ENCODE measurements at places on chromosomes 11 and 22.

DNA sequence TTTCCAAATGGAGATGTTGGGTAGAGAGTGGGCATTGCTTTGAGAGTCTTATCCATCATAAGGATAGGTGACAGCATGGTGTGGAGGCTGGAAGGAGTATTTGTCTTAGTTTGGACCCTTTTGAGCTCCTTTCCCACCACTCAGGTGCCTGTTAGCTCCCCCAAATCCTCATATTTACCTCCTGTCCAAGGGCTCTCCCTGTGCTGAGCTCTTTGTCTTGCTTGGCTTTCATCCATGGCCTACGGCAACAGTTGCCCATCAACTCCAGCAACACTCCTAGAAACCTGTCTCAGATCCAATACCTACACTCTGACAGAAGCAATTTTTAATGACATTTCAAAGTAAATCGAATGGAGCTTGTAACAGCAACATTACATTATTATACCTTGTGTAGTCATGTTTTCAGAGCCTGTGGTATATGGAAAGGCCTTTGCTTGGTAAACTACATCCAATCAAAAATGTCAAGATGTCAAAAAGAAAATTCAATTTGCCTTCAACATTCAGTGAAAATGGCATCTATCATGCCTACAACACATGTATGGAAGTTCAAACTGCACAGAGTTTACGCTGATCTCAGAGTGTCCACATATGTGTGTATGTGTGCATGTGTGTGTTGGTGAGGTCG, 49.4 kb upstream of the CCDC90B start:
- ATAC-seq = no peak

DNA sequence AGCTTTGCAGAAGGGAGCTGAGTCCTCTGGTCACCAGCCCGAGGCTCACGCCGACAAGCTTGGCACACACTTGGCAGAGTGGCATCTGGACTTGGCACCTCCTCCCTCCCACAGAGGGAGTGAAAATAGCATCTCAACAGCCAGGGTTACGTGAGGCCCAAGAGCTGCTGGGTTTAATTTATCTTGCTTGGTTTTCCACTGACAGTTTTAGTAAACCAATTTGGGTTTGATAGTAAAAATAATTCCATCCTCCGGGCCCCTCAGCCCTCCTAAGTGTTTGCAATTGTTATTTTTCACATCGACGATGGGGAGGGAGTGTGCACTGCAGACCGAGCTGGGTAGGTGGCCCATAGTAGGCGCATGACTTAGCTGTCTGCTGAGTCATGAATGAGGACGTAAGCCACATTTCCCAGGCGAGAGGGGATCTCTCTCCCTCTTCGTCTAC, 107.6 kb upstream of the ASPHD2 start:
- ATAC-seq = no peak

- no peak for ATAC-seq
Measured at GRCh38 chr11:134476435-134477021, 64.5 kb upstream of the B3GAT1 start.

DNA sequence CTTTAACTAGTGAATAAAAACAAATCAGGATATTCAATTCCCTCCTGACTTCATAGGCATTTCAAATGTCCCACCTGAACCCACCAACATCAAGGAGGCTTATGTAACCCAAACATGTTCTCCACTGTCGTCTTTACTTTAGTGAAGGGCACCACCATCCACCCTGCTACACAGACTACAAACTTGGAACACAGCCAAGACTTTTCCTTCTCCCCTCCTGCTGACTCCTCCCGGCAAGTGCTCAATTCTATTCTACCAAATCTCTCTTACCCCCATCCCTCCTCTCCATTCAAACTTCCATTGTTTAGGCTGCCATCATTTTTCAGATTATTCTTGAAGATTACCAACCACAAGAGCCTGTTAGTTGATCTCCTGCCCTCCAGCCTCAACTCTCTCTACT, 24.3 kb downstream of the SAAL1 start:
- no peak for ATAC-seq

DNA sequence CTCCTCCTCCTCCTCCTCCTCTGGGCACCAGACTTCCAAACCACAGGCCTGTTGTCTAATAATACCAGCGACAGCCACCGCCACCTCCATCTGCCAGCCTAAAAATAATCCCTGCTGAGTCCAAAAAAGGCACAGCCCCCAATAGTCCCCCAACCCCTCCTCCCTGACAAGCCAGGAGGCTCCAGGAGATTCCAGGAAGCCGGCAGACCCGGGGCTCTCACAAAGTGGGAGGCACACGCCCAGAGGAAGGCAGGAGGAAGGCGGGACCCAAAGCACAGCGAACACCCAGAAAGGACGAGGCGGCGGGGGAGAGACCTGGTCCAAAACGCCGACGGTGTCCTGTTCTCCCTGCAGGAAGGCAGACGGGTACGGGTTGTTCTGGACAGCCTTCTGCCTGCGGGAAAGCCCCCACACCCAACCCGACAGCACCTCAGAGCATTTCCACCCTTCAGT, 5.9 kb downstream of the IGSF9B start:
- no peak for ATAC-seq

GRCh38 chr11:45723397-45723796, 58.0 kb upstream of the CHST1 start:
- ATAC-seq = no peak

GRCh38 chr11:96299155-96299888, 43.7 kb downstream of the MAML2 start:
- no peak for ATAC-seq

DNA sequence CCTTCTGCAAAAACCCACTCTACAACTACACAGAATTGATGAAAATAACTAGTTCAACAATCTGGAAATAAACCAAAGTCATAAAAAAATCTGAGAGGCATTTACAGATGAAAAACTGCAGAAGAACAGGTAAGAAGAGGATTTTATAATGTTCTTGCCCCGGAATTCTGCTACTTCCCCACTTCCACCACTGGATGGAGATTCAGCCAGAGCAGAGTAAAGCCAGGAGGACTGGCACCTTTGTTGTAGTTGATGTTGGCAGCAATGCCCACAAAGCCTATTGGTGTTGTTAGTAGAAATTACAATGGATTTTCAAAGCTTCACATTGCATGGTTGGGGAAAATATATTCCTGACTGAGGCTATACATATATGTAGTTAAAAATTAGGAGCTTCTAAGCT, 640.2 kb downstream of the LRRC4C start:
- ATAC-seq = no peak

DNA sequence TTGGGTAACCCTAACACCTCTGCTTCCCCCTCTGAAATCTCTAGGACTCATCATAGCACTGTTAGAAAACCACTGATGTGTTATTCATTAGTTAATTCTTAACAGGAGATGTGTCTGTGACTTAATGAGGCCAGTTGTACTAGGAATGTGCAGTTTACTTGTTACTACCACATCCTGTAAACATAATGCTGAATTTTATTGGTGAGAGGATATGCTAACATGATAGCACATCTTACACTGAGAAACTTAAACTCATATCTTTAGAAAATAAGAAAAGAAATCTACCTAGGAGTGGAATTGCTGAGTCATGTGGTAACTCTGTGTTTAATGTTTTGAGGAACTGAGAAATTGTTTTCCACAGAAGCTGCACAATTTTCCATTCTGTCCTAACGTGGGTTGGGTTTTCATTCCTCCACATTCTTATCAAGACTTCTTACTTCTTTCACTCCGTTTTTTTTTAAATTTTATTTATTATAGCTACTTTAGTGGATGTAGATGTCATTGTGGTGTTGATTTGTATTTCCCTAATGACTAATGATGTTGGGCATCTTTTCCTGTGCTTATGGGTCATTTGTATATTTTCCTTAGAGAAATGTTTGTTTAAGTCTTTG, 33.7 kb downstream of the RNF121 start:
- ATAC-seq = peak; percentile 84

DNA sequence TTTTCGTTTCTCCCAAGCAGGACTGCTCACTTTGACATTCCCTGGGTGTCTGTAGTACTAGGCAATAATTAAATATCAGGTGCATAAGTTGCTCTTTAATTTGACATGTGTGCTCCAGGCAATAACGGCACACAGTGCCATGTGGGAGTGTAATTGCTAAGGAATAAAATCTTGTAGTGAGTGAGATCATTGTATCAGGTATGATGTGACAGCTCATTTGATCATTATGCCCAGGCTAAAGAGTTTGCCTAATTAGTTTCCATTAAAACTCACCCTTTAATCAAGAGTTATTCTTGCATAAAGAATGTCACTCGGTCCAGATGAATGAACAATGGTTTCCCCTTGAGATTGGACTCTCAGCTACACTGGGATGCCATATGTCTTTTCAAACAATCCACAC, 220.0 kb downstream of the INSC start:
- no peak for ATAC-seq

GRCh38 chr11:117002639-117003299, 95.5 kb downstream of the SIK3 start:
- peak; percentile 66 for ATAC-seq

- ATAC-seq = no peak
Measured at GRCh38 chr11:21185959-21186358, 516.6 kb downstream of the NELL1 start.

DNA sequence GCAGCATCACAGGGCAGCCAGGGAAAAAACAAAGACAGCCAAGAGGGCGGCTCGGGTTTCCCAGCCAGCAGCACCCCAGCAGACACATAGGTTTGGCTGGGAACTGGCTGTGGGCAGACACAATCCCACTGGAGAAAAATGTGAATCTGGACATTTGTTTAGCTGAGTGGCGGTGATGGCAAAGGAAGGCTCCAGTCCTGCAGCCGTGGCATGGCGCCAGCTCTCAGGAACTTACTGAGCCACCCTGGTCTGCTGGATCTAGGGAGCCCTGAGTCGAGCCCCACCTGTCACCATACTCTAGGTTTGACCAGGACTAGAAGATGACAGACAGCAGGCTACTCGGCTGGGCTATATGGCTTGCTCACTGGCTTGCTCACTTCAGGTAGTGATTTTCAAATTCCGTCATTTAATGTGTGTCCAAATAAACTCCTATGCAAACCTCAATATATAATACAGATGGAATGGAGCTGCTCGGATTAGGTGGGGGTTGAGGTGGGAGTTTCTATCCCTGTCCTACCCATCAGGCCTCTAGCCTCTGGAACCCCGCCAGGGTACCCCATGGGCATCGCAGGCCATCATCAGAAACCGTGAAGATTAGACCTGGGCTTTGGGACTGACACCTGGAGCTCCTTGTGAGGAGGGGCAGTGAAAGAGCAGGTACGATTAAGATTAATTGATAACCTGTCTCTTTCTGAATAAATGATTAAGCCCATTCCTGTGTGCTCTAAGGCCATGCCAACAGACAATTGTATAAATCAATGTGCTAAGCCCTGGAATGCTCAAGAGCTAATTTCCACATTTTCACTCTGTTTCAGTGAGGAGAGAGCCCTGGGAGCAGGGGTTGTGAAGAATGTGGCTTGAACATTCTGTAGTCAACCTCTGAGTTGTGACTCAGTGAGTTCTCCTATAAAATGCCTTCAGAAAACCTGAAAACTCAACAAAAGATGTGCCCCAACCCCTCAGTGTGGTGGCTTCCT, 42.5 kb downstream of the GALNT18 start:
- ATAC-seq = no peak

DNA sequence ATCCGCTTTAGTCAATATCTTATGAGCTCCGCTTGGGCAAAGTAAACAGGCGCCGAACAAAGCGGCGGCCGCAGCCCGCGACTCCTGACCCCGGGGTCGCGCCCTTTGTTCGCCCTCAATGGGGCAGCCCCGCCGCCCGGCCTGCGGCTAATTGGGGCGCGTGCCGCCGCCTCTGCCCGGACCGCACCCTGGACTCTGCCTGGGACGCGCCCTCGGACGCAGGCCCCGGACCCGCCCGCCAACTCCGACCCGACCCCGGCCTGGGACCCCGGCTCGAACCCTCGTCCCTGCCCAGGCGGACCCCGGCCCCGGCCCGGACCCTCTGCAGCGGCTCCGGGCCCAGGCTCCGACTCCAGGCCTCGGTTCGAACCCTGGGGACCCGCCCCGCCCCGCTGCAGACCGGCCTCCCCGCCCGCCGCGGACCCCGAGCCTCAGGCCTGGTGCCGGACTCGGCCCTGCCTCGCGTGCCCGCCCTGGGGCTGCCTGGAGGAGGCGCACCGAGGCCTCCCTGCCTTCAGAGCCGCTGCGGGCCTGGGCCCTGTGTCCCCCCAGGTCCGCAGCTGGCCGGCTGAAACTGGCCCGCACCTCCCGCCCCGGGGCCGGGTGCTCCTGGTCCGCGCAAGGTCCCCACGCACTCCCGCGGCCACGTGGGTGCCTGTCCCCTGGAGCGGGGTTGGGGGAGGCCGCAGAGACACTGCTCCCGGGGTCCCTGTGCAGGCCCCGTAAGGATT, 84.7 kb upstream of the WNT7B start:
- no peak for ATAC-seq

- no peak for ATAC-seq
Measured at GRCh38 chr11:44773351-44773965, 46.7 kb downstream of the TSPAN18 start.

DNA sequence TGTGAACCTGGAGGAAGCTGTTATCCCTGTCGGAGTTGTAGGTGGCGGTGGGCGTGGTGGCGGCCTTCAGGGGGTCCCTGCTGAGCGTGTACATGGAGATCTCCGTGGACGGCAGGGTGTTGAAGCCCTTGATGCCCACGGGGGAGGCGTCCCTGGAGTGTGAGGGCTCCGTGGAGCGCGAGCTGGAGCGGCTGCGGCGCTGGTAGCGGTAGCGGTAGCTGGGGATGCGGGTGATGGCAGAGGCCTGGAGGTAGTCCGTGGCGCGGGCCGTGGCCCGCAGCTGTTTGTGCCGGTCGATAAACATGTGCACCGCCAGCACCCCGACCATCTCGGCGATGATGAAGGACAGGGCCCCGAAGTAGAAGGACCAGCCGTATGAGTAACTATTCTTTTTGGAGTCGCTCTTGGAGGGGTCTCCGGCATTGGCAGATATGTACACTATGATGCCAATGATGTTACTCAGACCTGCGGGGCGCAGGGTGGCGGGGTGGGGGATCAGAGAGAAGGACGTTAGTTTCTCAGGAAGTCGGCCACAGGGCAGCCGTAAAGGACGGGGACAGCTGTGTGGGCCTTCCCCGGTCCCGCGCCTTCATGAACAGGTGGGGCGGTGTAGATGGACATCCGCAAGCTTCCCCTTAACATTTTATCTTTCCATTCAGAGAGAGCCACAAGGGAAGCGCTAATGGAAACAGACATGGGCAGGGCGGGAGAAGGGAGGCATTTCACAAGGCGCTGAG, 35.6 kb upstream of the EIF3D start:
- no peak for ATAC-seq

- no peak for ATAC-seq
Measured at GRCh38 chr11:98155696-98156095, 865.1 kb upstream of the CNTN5 start.

DNA sequence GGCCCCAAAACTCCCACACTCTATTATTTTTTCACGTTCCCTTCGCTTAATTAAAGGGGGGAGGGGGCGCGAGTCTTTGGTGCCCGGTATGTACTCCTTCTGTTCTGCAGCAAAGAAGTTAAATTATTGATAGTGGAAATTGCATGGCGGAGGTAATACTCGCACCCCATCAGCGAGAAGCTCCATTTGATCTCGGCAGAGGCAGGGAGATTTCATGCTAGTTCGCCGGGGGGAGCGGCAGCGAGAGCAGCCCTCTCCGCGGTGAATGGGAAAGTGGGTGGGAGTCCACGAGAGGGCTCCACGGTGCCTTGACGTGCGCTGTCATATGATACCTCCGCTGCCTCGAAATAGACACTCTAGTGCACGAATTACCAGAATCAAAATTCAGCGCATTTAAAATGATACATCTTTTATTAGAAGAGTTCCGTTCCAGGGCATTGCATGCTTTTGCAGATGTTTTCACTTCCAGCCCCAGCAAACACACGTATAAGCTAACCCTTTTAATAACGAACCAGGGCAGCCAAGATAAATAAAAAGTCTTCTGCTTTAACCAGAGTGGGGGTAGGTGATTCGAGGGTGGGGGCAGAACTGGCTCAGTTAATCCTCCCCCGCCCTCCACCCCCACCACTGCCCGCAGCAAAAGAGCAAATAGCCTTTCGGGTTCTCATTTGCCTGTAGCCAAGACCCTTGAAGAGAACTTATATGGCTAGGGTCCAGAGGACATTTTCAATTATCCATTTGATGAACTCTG, 1.3 kb upstream of the BDNF start:
- no peak for ATAC-seq

All from activated CD4-positive, CD25-positive, alpha-beta regulatory T cell treated with anti-CD3 and anti-CD28 coated beads, Interleukin-2, amount 50 U/mL, for 24 hours (primary cell).